NCI-H1436 treated with DMSO at 0.1 percent for 48 hours (cell line): ENCODE measurements at places on chromosomes 6 and 20.

- DNase-seq: no peak
Measured at GRCh38 chr20:14711652-14712051, 374.2 kb upstream of the FLRT3 start.

DNA sequence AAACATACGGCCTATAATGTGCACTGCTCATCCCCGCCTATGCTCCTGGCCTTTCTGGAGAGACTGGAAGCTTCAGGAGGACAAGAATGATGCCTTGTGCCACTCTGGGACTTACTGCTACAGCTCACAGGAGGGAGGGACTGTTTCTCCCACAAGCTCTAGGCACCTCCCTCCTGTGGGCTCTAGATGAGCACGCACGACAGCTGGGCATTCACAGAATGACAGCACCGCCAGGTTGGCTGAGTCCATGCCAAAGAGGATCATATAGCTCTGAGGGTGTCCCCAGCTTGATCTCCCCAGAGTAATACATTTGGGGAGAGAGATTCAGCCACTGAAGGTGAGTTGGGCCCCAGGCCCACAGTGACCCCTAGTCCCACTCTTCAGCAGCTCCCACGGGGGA is 10.1 kb upstream of the PGC start:
- no peak for DNase-seq

- DNase-seq: no peak
Measured at GRCh38 chr6:157885211-157885788, 62.3 kb downstream of the SNX9 start.

GRCh38 chr6:28337121-28337520 is 1.2 kb upstream of the ZSCAN31 start:
- no peak for DNase-seq

DNA sequence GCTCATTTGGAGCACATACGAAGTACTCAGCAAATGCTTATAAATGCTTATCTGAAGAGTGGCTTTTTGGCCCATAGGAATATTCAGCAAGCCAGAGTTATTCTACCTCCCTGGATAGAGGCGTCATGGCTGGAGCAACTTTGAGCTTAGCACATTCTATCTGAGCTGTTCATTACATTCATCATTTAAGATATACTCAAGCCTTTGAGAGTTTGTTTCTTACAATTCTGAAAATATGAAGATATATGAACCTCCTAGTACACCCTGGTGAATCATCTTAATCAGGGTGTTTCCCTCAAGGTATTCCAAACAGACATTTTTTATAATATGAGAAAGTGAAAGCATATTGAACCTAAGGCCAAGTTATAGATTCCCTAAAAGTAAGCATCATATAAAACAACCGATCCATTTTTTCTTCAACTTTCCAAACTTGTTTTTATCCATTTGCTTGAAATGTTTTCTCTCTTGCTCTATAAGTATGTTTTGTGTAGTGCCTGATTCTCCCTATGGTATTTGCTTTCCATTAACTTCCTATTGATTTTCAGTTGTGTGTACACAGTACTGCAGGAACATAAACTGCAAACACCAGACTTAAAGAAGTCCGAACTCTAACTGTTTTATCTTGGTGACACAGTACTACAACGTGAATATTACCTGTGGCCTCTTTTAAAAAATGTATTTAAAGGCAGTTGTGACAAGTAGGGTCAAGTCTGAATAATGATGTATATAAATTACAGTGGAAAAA is 139.7 kb upstream of the PTPRK start:
- no peak for DNase-seq

DNA sequence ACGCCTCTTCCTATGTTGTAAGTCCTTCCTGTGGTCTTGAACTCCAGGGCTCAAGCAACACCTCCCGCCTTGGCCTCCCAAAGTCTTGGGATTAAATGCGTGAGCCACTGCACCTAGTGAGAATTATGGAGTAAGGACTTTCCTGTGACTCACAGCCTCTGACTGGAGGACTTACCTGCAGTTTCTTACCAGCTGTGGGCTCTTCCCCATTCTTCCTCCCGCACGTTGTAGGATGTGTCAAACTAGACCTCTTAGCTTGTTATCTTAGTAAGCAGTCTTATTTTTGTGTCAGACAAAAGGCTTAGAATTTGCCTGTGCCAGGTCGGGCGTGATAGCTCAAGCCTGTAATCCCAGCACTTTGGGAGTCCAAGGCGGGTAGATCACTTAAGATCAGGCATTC is 30.9 kb downstream of the BAK1 start:
- DNase-seq: no peak

DNA sequence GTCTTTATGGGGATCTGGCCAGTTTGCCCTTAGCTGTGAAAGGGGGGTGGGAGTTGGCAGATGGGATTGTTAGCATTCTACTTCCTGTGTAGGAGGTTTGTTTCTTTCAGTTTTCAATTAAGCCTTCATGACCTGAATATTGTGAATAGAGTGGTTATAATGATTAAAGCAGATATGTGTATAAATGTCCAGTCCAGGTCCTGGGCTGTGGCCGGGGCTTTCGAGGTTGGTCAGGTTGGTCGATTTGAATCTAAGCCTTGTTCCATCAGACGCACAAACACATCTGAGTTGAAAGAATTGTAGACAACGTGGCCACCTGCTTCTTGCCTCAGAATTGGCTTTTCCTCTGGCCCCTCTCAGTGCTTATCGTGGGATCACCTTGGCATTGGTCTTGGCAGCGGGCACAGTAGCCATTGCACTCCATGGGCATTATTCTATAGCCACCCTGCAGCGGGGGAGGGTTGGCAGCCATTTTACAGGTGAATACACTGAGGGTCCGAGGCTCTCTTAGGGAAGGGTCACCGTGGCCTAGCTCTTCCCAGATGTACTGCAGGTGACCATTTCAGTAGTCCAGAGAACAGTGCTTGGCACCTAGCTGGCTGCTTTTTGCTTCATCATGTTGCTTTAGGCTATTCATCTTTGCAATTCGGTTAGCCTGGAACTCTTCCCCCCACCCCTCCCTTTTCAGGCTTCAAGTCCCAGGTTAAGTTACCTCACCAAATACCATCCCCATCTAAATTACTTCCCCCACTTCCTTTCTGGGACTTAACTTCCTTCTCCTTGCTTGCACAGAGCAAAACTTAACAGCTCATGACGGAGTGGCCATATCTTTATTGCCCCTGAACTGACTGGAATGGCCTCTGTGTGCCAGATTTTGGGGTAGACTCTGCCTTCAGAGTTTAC is 1.1 kb downstream of the RNF114 start:
- DNase-seq: no peak

DNA sequence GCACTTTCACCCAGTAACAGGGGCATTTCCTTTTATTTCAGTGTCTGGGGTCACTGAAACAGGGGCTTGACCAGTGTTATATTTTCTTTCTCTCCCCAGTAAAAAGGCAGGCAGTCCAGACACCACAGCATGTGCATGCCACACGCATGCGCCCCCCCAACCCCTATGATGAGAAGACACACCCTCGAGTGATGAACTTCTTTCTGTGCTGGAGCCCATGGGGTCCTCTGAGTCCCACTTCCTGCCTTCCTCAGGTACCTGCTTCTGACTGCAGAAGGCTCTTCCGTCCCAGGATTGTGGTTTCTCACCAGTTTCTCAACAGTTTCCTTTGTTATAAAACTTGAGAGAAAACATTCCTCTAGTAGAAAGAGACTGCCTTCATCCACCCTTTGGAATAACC is 45.7 kb upstream of the TMEM181 start:
- DNase-seq: no peak

GRCh38 chr20:49510562-49511122 is 28.2 kb upstream of the KCNB1 start:
- DNase-seq: no peak

DNA sequence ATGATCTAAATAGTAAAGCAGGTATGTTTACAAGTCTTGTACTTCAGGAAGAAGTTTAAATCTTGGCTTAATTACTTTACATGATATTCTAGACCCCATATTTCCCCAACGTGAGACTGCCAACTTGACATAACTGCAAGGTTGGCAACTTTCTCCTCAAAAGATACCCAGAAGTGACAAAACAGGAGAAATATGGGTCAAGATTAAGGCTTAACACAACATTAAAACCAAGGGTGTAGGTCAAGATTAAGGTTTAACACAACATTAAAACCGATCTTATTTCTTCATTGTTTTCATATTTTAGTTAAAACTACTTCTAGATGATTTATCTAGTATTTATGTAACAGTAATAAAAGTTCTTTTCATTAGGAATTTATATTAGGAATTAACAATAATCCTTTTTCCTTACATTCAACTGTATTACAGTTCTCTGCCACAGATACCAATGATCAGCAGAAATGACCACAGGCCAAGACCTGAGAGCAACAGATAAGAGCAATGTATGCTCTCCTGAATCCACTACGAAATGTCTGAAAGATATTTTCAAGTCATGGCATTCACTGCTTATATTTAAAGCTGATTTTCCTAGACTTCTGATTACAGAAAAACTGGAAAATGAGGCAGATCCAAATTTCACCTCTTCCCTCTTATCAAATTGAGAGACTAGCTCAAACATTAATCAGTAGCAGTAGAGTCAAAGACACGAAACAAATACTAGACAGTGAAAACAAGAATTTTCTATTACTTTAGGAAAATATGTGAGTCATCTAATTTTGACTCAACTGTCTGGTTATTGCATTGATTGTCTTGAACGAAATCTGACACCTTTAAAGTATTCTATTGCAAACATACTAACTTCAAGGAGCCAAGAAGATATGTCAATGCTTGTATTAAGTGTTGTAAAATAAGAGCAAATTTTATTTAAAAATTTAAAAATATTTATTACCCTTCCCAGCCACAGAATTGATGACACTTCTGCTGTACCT is 72.3 kb downstream of the RNGTT start:
- no peak for DNase-seq

GRCh38 chr6:155121699-155122098 is 126.6 kb downstream of the TIAM2 start:
- DNase-seq: no peak

DNA sequence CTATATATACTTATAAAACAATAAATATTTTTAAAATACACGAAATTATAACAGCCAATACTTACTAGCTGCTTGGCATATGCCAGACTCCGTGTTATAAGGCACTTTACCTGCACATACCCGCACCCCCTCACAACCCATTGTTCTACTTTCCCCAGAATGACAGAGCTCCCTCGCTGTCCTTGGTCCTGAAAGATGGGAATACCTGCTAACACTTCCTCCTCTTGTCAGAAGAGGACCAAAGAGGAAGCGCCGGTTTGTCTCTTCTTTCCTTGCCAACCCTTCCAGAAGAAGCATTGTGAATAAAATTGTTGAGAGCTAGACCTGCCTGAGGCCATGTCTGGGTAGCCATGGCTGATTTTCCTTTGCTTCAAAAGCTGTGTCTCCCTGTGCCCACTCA is 149.3 kb downstream of the PTPRT start:
- DNase-seq: no peak

DNA sequence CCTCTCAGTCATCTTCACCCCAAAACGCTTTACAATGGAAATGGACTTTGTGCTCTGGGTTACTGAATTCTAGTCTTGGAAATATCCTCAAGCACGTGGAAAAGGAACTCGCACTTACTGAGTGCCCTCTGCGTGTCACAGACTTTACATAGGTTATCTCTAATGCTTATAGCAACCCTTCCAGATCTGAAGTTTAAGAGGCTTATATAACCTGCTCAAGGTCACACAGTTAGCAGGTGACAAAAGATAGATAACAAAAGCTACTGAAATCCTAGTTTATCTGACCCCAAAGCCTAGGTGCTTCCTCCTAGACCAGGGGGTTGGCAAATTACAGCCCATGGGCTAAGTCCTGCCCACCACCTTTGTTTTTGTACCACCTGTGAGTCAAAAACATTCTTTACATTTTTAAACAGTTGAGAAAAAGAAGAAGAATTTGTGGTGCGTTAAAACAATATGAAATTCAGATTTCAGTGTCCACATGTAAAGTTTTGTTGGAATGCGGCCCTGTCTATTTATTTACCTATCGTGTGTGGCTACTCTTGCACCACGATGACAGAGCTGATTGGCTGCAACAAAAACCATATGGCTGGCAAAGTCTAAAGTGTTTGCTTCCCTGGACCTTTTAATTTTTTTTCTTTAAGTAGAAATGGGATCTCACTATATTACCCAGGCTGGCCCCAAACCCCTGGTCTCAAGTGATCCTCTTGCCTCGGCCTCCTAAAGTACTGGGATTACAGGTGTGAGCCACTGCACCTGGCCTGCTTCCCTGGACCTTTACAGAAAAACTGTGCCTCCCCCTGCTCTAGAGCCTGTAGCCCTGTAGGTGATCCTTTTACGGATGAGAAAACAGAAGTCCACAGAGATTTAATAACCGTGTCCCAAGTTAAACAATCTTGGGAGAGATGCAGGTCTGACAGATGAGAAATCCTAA is 110.2 kb upstream of the RREB1 start:
- no peak for DNase-seq

DNA sequence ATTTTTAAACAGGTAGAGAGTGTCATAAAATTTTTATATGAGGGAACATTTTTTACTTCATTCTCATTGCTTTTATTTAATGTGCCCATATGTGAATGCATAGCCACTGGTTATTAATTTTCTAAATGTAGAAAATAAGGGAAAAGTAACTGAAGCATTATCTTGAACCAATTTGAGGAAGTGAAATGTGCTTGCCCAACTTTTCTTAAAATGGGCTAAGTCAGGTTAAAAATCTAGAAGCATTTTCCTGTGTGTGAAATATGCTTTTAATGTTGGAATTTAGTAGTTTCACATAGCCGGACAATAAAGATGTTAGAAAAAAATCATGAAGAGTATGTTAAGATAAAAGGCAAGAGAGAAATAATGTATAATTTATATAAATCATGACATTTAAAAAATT is 3.8 kb downstream of the SEC23B start:
- DNase-seq: no peak

- no peak for DNase-seq
Measured at GRCh38 chr20:16622501-16622900, 49.3 kb upstream of the KIF16B start.

DNA sequence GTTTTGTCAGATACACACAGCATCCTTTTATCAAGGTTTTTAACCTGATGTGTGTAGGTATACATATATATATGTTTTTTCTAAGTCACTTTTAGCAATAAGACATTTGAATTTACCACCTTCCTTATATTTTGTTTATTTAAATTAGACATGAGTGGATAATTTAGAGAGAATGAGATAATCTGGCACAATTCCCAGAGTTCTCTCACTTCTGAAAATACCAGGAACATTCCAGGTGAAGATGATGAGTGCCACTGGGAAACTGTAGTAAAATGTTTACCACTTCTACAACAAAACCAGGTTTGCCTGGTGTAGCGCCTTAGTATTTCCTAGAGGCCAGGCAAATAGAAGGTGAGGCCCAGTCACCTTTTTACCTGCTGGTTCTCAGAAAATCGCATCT is 189.5 kb downstream of the TMEM242 start:
- DNase-seq: no peak
